ENCODE measurements at places on chromosomes 1 and 21.

DNA sequence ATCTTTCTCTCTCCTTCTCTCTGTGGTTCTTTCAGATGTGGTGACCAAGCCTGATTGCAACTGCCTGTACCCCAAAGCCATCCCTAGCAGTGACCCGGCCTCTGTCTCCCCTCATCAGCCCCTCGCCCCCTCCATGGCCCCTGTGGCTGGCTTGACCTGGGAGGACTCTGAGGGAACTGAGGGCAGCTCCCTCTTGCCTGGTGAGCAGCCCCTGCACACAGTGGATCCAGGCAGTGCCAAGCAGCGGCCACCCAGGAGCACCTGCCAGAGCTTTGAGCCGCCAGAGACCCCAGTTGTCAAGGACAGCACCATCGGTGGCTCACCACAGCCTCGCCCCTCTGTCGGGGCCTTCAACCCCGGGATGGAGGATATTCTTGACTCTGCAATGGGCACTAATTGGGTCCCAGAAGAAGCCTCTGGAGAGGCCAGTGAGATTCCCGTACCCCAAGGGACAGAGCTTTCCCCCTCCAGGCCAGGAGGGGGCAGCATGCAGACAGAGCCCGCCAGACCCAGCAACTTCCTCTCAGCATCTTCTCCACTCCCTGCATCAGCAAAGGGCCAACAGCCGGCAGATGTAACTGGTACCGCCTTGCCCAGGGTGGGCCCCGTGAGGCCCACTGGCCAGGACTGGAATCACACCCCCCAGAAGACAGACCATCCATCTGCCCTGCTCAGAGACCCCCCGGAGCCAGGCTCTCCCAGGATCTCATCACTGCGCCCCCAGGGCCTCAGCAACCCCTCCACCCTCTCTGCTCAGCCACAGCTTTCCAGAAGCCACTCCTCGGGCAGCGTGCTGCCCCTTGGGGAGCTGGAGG is 12.7 kb downstream of the CSF1 start:
- peaks cover 85% of the 10 kb centered on the region for H3K36me3 ChIP-seq
- no peak overlapping the region for H3K4me3 ChIP-seq
- no peak for DNase-seq
- H3K4me1 ChIP-seq = no peaks in the 10 kb centered on the region
- H3K27ac ChIP-seq = no peak overlapping the region

GRCh38 chr1:70685300-70686286 is 274.5 kb downstream of the CTH start:
- no peak for DNase-seq
- no peaks in the 10 kb centered on the region for H3K4me1 ChIP-seq
- no peak overlapping the region for H3K27ac ChIP-seq
- H3K27me3 ChIP-seq = no peaks in the 10 kb centered on the region

GRCh38 chr1:174366946-174367345 is 80.8 kb upstream of the GPR52 start:
- no peaks in the 10 kb centered on the region for H3K4me1 ChIP-seq
- no peak for DNase-seq
- H3K36me3 ChIP-seq = no peaks in the 10 kb centered on the region
- no peak overlapping the region for H3K27ac ChIP-seq
- no peaks in the 10 kb centered on the region for H3K27me3 ChIP-seq
- H3K4me3 ChIP-seq = no peak overlapping the region

- H3K27ac ChIP-seq = no peak overlapping the region
- H3K36me3 ChIP-seq = no peaks in the 10 kb centered on the region
- no peaks in the 10 kb centered on the region for H3K27me3 ChIP-seq
- no peak overlapping the region for H3K4me3 ChIP-seq
These were observed 1615.8 kb downstream of the PLA2G4A start for GRCh38 chr1:188444526-188444925.

- no peaks in the 10 kb centered on the region for H3K36me3 ChIP-seq
- H3K4me1 ChIP-seq = peaks cover 5% of the 10 kb centered on the region
- peaks cover 23% of the 10 kb centered on the region for H3K27me3 ChIP-seq
- no peak within 1 kb of the TSS for H3K4me3 ChIP-seq
- no peak for DNase-seq
- H3K27ac ChIP-seq = no peak within 1 kb of the TSS
These were observed at the start of gene FAM3B for GRCh38 chr21:41316200-41317062. FAM3B (plus strand) TSS chr21:41316801; CDS start chr21:41316880, 79 bp downstream.

- peaks cover 19% of the 10 kb centered on the region for H3K27me3 ChIP-seq
- H3K36me3 ChIP-seq = no peaks in the 10 kb centered on the region
- no peak for DNase-seq
- H3K4me3 ChIP-seq = peak overlapping the region; percentile 44
- peaks cover 6% of the 10 kb centered on the region for H3K4me1 ChIP-seq
These were observed 944 bp downstream of the PLPPR5 start for GRCh38 chr1:99003581-99004253.

DNA sequence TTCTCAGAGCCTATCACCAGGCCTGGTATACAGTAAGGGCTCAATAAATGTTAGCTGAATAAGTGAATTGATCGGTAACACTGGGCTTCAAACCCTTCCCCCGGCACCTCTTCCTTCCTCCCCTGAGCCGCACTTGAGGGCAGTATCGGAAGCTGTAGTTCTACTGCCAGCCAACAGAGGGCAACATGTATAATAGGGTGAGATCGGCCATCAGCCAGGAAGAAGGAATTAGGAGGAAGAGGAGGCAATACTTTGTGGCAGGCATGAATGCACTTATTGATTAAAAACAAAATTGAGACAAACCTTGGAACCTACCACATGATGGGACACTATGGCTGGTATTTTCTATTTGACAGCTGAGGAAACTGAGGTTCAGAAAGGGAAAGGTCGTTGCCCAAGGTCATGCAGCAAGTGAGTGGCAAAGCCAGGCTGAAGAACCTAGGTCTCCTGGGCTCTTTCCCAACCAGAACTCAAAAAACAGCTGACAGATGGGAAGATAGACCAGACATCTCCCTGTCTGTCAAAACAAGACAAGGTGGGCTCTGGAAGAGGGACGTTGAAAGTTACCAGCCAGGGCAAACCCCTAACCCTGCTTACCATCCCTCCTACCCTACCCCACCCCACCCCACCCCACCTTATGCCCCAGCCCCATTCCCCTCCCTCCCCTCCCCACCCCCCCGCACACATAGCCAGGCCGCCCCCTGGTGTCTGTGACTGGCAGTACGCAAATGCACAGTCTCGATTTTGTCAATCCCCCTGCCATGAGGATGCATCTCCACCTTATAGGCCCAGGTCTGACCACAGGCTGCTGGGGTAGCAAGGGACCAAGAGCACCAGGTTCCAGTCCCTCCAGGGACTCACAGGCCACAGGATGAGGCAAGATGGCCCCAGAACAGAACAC is 107.3 kb upstream of the RUNX3 start:
- peaks cover 36% of the 10 kb centered on the region for H3K4me1 ChIP-seq
- no peak overlapping the region for H3K4me3 ChIP-seq
- H3K36me3 ChIP-seq = no peaks in the 10 kb centered on the region
- H3K27me3 ChIP-seq = no peaks in the 10 kb centered on the region
- no peak overlapping the region for H3K27ac ChIP-seq

DNA sequence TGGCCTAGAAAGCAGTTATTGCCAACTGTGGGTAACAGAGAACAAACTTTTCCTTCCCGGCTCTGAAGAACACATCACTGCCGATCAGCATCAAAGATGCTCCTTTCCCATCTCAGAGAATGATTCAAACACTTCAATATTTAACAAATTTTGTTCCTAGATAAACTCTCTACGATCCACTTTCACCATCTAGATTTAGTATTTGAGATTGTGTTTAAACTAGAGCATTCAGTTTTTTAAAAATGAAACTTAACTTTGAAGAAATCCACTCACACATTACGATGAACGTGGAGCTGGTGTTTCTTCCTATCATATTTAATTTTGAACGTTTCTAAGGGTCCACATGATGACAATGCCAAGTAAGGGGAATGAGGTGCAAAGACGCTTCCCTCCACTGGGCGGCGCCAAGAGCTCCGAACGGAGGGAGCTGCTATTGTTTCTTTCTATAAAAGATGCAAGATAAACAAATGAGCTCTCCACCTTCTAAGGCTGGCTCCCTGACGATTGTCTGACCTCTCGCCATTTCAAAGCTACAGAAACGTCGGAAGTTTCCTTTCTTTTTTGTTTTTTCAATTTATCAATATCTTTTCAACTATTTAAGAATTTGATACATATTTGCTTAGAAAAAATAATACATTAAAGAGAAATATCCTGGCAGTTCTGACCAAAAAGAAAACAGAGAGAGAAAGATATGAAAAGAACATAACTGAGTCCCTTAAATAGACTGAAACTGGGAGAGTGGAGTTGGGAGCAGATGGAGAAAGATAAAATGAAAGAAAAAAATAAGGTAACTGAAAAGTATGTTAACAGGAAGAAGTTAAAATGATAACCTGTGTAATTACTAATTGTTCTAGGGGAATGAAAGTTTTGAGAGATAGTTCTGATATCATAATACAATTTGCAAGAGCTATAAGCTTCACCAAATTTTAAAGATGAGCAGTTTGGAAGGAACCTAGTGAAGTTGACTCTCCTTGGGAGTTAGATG is 4.4 kb upstream of the BARHL2 start:
- no peaks in the 10 kb centered on the region for H3K36me3 ChIP-seq
- H3K4me3 ChIP-seq = no peak overlapping the region
- DNase-seq = peak; percentile 31
- H3K27me3 ChIP-seq = peaks cover 94% of the 10 kb centered on the region

- H3K4me1 ChIP-seq = no peaks in the 10 kb centered on the region
- DNase-seq = no peak
- H3K4me3 ChIP-seq = no peak overlapping the region
- H3K27ac ChIP-seq = no peak overlapping the region
- H3K27me3 ChIP-seq = no peaks in the 10 kb centered on the region
These were observed 65.1 kb downstream of the LHX9 start for GRCh38 chr1:197982256-197982655.

- H3K36me3 ChIP-seq = peaks cover under 1% of the 10 kb centered on the region
- no peaks in the 10 kb centered on the region for H3K27me3 ChIP-seq
These were observed 74.5 kb downstream of the FOXJ3 start for GRCh38 chr1:42260376-42261070.

- H3K4me3 ChIP-seq = no peak overlapping the region
- peaks cover 5% of the 10 kb centered on the region for H3K27me3 ChIP-seq
- no peak for DNase-seq
- H3K27ac ChIP-seq = no peak overlapping the region
- H3K4me1 ChIP-seq = no peaks in the 10 kb centered on the region
These were observed 10.1 kb downstream of the ZBTB8B start for GRCh38 chr1:32474954-32475353.

DNA sequence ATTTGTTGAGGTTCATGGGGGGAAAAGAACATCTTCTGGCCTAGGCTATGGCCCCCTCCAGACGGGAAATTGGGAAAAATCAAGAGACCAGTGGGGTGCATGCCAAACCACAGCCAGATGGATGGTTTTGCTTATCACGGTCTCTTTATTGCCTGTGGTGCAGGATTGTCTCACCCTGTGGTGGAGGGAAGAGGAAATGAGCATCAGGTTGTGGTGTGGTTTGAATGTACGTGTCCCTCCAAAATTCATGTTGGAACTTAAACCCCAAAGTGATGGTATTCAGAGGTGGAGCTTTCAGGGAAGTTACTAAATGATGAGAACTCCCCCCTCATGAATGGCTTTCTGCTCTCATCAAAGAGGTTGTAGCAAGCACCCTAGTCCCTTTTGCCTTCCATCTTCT is 525.7 kb downstream of the NPHP4 start:
- H3K27ac ChIP-seq = no peak overlapping the region
- no peak overlapping the region for H3K4me3 ChIP-seq
- no peak for DNase-seq
- H3K4me1 ChIP-seq = no peaks in the 10 kb centered on the region

DNA sequence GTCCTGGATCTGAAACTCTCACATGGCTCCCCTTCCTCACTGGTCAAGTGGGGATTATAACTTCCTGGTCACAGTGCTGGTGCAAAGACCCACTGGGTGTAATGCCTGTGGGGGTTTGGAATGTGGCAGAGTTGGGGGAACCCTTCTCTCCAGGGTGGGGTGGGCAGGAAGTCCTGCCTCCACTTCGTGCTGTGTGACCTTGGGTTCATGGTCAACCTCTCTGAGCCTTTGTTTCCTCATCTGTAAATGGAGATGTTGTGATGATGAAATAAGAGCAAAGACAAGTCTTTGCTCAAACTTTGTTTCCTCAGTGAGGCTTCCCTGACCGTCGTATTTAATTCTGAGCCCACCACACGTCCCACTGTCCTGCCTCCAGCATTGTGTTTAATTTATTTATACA is 564.7 kb downstream of the PTPRU start:
- H3K4me1 ChIP-seq = no peaks in the 10 kb centered on the region
- DNase-seq = no peak
- H3K27ac ChIP-seq = no peak overlapping the region
- no peaks in the 10 kb centered on the region for H3K27me3 ChIP-seq
- no peaks in the 10 kb centered on the region for H3K36me3 ChIP-seq

GRCh38 chr1:9441451-9442133 is 97.7 kb upstream of the SLC25A33 start:
- no peaks in the 10 kb centered on the region for H3K36me3 ChIP-seq
- DNase-seq = no peak
- no peaks in the 10 kb centered on the region for H3K27me3 ChIP-seq

DNA sequence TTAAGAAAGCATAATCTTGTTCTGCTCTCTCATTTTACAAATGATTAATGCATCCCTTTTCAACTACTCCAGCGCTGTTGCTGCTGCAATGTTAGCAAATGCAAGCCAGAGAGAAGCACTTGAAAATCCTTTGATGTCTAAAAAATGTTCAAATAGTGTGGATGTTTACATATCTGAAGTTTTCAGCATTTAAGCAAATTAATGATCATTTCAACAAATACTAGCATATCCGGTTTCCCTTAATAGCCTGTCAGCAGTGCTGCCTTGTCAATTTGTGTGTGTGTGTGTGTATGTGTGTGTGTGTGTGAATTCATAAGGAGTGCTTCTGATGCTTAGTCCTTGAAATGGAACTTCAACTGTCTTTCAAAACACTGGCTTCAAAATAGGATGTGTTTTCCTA is 48.1 kb upstream of the WNT2B start:
- no peaks in the 10 kb centered on the region for H3K4me1 ChIP-seq
- H3K4me3 ChIP-seq = no peak overlapping the region
- no peak overlapping the region for H3K27ac ChIP-seq
- H3K36me3 ChIP-seq = no peaks in the 10 kb centered on the region
- H3K27me3 ChIP-seq = no peaks in the 10 kb centered on the region
- no peak for DNase-seq

DNA sequence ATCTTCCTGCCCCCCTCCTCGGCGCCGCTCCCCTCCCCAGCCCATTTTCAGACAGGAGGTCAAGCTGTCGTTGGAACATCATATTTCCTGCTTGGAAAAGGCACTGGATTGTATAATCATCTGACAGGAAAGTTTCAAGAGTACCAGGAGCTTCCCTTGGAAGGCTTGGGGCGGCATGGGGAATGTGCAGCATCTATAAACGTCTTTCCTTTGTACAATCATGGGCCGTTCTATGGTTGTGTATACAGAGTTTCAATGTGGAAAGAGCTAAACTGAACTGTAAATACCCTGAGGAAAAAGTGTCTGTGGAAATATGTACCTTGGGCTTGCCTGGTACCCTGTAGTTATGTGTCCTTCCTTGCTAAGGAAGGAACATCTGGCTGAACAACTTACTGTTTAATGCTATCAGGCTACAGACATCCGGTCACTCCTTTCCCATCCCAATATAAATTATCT is 368.1 kb upstream of the ADGRL2 start:
- no peak overlapping the region for H3K27ac ChIP-seq
- no peak overlapping the region for H3K4me3 ChIP-seq
- H3K4me1 ChIP-seq = no peaks in the 10 kb centered on the region
- DNase-seq = no peak
- H3K27me3 ChIP-seq = no peaks in the 10 kb centered on the region

Data from effector memory CD4-positive, alpha-beta T cell (primary cell).